ENCODE measurements at places on chromosomes 5 and 9.

GRCh38 chr5:149853701-149854100 lies 90.9 kb downstream of the PDE6A start:
- DNase-seq, result no peak

DNA sequence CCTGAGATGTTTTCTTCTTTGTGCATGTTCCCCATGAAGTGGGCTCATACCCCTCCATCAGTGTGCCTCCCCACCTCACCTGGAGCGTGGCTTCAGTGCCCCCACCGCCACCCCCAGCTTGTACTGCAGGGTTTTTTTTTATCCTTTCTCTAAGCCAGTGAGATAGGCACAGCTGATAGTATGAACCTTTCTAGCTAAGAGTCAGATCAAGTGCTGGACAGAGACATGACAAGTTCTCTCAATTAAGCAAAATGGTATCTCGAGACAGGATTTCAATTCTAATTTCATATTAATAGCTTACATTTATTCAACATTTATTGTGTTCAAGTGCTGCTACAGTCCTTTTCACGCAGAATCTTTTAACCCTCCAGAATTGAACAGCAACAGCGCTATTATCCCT lies 55.7 kb downstream of the NDFIP1 start:
- DNase-seq, result no peak

GRCh38 chr5:82347201-82347865 lies 69.2 kb upstream of the RPS23 start:
- no peak for DNase-seq

DNA sequence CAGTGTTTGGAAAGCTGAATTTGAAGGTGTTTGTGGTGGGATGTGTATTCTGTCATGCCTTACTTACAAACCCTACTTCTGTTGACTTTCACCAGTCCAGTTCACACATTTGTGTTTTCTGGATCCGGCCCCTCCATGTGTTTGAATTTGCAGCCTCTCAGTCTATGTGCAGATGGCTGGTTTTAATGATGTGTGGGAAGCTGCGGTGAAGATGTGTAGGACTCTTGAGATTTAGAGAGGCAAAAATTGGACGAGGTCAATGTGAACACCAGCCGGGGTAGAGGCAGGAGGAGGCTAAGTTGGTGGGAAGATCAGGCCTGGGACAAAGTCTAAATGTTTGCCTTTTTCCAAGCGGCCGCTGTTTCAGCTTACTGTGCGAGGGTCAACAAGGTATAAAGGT lies 115.4 kb upstream of the KLF9 start:
- DNase-seq, result no peak

GRCh38 chr5:178319541-178320041 lies 87.0 kb upstream of the PHYKPL start:
- DNase-seq, result no peak

DNA sequence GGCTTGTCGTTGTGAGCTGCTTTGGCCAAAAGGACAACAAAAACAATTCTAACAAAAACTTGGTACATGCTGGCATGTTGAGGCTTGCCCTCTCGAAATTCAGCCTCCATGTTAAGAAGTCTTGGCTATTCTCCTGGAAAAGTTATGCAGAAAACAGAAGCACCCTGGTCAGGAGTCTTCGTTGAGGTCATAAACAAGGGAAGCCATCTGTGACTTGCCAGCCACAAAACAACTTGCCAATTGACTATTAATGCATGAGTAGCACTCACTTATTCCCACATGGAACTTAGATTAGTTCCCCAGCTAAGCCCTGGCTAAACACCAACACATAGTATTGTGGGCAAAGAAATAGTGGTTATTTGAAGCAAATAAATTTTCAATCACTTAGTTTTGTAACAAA lies 521.0 kb upstream of the CHD1 start:
- DNase-seq, result no peak
